Stimulated activated memory B cell treated with anti-CD40 and anti-IgM and Interleukin-4, amounts not matched to agents 10 μg/mL and 1 μg/mL and 100 μg/mL, for 72 hours (primary cell): ENCODE measurements at places on chromosomes 12 and 14.

GRCh38 chr14:54487771-54488170, 1.0 kb downstream of the GMFB start:
- H3K36me3 ChIP-seq = peaks cover 16% of the 10 kb centered on the region
- no peak for ATAC-seq
- H3K27me3 ChIP-seq = no peaks in the 10 kb centered on the region
- H3K4me3 ChIP-seq = peak overlapping the region; percentile 84
- peak overlapping the region; percentile 92 for H3K27ac ChIP-seq

DNA sequence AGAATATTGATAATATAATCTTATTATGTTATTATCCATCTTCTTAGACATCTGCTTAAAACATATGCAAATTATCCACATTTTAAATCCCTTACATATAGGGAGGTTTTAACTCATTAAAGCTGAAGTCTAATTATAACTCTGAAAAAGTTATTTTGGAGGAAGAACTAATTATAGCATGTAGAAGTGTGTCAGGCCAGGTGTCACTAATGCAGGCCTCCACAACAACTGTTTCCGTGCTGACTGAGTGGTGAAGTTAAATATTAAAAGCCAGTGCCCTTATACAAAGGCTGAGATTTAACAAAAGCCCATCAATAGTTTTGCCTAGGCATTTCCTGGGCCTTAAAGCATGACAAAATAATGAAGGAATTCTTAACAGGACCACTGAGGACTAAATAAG, 157.4 kb downstream of the LRRK2 start:
- ATAC-seq = no peak
- H3K4me1 ChIP-seq = no peaks in the 10 kb centered on the region
- H3K27me3 ChIP-seq = peaks cover 6% of the 10 kb centered on the region
- no peak overlapping the region for H3K4me3 ChIP-seq

DNA sequence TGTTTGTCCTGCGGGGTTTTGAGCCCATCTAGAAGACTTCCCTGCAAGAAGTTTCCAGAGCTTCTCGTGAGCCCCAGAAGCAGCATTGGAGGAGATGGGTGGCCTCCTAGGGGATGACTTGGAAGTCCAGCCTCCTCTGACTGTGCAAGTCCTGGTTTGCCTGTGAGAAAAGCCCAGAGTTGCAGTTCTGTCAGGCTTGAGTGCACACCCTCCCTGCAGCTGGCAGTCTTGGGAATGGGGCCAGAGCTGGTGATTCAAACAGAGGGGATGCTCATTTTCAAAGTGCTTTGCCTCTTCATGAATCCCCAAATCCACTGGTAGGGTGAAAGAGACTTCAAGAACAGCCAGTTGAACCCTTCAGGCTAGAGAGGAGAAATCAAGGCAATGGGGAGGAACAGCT, 3.9 kb upstream of the PPP1R1A start:
- no peak overlapping the region for H3K27ac ChIP-seq
- ATAC-seq = no peak
- H3K36me3 ChIP-seq = no peaks in the 10 kb centered on the region
- no peak overlapping the region for H3K4me3 ChIP-seq

GRCh38 chr14:54681811-54682261, 114.9 kb downstream of the SAMD4A start:
- H3K4me1 ChIP-seq = peaks cover 34% of the 10 kb centered on the region
- no peaks in the 10 kb centered on the region for H3K36me3 ChIP-seq
- no peak overlapping the region for H3K4me3 ChIP-seq
- peak overlapping the region; percentile 36 for H3K27ac ChIP-seq

GRCh38 chr14:94689218-94689984, 77.2 kb downstream of the SERPINA3 start:
- H3K4me3 ChIP-seq = no peak overlapping the region
- peaks cover 18% of the 10 kb centered on the region for H3K27me3 ChIP-seq
- H3K36me3 ChIP-seq = no peaks in the 10 kb centered on the region
- ATAC-seq = peak; percentile 37
- H3K4me1 ChIP-seq = no peaks in the 10 kb centered on the region

DNA sequence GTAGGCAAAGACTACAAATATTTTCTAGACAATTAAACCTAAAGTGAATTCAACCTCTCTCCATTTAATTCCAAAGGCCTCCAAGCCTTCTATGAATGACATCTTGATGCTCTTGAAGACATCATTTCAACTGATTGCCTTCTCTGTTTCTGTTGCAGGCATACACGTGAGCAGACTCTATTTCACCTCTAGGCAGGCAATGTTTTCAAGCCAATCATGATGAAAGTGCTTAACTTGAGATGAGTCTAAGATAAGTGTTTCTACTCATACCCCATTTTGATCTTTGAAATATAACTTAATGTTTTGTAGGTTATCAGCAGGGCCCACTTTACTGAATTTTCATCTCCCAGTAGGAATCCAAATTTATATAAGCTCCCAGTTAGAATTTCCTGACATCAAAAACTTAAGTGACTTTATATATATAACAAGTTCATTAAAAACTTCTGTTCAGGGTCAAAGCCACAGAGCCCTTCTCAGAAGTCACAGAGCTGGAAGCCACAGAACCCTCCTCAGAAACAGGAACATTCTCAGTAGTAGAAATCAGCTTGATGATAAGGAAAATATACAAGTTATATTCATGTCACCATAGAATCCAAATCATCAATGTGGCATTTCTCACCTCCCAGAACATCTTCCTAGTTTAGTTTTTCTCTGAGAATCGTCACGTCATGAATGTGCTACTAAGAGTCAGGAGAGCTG, 108.5 kb downstream of the PHLDA1 start:
- H3K4me1 ChIP-seq = no peaks in the 10 kb centered on the region
- H3K27ac ChIP-seq = no peak overlapping the region
- no peak for ATAC-seq

GRCh38 chr12:91651728-91652127, 469.1 kb upstream of the DCN start:
- no peaks in the 10 kb centered on the region for H3K4me1 ChIP-seq
- H3K4me3 ChIP-seq = no peak overlapping the region
- H3K27ac ChIP-seq = no peak overlapping the region
- H3K27me3 ChIP-seq = peaks cover 15% of the 10 kb centered on the region
- no peak for ATAC-seq

DNA sequence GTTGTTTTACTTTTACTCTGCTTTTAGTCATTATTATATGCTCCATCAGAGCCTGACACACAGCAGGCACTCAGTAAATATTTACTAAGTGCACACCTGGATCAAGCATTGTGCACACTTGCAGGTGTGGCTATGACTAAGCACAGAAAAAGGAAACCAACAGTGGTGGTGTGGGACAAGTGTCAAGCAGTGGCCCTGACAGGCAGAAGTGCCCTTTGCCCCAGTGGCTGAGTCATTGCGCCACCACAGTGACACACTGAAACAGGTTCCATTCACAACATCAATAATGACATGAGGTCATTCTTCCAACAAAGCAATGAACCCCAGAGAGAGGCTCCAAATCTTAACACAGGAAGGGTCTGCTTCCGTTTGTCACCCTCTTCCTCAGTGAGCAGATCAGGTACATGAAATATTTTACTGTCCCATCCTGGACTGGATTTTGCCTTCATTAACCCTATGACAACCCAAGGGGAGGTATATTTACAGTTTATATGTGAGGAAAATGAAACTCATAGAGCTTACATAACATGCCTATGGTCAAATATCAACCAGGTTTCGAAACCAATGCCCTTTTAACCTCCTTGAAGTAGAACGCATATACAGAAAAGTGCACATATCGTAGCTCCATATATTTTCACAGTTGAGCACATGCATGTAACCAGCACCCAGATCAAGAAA, 82.6 kb upstream of the GTF2A1 start:
- ATAC-seq = peak; percentile 78
- no peaks in the 10 kb centered on the region for H3K27me3 ChIP-seq
- H3K36me3 ChIP-seq = no peaks in the 10 kb centered on the region
- no peak overlapping the region for H3K27ac ChIP-seq
- no peak overlapping the region for H3K4me3 ChIP-seq
- H3K4me1 ChIP-seq = peaks cover 14% of the 10 kb centered on the region

DNA sequence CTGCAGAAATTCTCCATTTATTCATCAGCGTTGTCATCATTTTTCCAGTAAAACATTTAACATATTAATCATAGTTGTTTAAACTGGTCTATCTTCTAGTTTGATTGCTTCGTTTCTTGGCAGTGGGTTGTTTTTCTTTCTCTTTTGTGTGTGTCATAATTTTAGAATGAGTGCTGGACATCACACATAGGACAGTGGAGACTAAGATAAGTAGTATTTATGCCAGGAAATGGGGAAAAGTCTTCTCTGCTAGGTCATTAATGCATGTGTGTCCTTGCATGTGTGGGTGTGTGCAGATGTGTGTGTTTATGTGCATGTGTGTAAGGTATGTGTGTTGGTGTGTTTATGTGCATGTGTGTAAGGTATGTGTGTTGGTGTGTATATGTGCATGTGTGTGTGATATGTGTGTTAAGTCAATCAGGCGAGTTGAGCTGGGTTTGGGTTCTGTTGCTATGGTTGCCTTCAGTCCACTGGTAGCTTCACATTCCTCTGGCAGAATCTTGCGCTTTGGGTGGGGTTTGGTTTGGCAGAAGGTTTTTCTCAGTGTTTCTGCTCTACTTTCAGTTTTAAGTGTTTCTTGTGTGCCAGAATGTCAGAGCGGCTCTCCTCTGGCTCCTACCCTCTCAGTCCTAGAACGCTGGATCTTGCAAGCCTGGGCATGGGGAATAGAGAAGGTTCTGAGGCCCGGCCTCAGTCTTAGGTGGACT, 7.8 kb upstream of the ADGRD1 start:
- no peak for ATAC-seq
- no peak overlapping the region for H3K27ac ChIP-seq

GRCh38 chr12:130345292-130345691, 7.6 kb downstream of the PIWIL1 start:
- no peak overlapping the region for H3K27ac ChIP-seq
- no peaks in the 10 kb centered on the region for H3K36me3 ChIP-seq
- no peak overlapping the region for H3K4me3 ChIP-seq
- H3K4me1 ChIP-seq = no peaks in the 10 kb centered on the region
- no peak for ATAC-seq

GRCh38 chr14:50822501-50823042, 8.4 kb downstream of the NIN start:
- no peaks in the 10 kb centered on the region for H3K27me3 ChIP-seq
- peaks cover 38% of the 10 kb centered on the region for H3K36me3 ChIP-seq
- peak overlapping the region; percentile 66 for H3K4me3 ChIP-seq
- peak; percentile 85 for ATAC-seq
- H3K4me1 ChIP-seq = peaks cover 85% of the 10 kb centered on the region

DNA sequence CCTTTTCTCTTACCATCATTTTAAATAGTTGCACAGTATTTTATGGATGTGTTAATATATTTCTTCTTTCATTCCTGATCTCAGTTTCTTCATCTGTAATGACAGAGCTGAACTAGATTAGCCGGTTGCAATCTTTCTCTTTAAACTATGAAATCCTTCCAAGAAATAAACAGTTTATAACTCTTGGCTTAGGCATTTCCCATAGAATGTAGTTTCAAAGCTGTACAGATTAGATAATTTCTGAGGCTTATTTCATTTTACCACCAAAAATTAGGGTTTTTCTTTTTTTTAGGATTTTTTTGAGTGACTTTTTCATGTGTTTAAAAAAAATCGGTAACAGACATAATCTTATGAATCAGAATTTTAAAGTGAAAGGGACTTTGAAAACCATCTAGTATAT, 144.0 kb downstream of the RAD51B start:
- H3K27ac ChIP-seq = no peak overlapping the region
- H3K4me1 ChIP-seq = peaks cover 12% of the 10 kb centered on the region
- H3K27me3 ChIP-seq = no peaks in the 10 kb centered on the region

DNA sequence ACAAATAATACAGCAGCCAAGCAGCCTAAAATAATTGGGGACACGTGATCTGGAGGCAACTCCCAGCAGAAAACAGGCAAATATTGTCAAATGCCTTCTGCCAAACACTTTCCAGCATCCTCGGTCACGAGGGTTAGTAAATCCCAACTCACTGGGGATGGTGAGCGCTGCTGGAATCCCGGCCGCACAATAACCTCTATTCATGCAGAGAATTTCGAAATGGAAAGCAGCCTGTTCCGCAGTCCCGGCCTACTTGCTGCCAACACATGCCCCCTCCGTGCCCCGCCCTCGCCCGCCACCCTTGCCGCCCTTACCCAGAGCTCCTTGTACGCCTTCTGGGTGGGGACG, 62.2 kb downstream of the RFX4 start:
- H3K4me3 ChIP-seq = no peak overlapping the region
- H3K27ac ChIP-seq = no peak overlapping the region
- H3K36me3 ChIP-seq = no peaks in the 10 kb centered on the region
- ATAC-seq = no peak
- peaks cover 21% of the 10 kb centered on the region for H3K27me3 ChIP-seq

DNA sequence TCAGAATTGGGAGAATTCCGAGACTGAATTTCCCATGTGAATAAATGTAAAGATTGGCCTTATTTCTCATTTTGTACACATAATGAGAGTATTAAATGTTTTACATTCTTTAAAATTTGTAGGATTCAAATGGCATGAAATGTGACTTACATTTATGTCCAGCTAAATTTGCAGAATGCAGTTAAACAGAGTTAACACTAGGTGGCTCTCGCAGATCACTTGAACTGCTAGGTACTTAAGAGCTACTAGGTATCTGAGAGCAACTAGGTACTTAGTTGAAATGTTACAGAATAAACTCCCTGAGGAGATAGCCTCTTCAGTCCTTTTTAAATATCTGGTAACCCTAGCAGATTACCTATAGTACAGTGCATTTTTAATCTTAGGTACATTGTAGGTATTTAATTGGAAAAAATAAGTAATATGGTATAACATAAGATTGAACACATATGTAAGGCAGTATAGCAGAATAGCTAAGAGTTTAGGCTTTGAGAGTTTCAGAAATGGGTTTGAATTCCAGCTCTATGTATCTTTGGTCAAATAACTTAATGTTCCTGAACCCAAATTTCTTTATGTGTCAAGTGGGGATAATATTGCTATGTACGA, 73.8 kb downstream of the KIAA0586 start:
- H3K27ac ChIP-seq = no peak overlapping the region
- H3K4me1 ChIP-seq = no peaks in the 10 kb centered on the region
- no peaks in the 10 kb centered on the region for H3K27me3 ChIP-seq
- ATAC-seq = no peak

DNA sequence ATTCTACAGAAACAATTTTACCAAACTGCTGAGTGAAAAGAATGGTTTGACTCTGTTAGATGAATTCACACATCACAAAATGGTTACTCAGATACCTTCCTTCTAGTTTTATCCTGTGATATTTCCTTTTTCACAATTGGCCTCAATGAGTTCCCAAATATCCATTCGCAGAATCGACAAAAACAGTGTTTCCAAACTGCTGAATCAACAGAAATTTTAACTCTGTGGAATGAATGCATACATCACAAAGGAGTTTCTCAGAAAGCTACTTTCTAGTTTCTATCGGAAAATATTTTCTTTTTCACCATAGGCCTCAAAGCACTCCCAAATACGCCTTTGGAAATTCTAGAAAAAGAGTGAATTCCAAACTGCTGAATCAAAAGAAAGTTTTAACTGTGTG, 525.0 kb downstream of the ALG10 start:
- H3K27ac ChIP-seq = no peak overlapping the region
- no peaks in the 10 kb centered on the region for H3K36me3 ChIP-seq
- H3K27me3 ChIP-seq = no peaks in the 10 kb centered on the region
- no peak for ATAC-seq
- H3K4me3 ChIP-seq = no peak overlapping the region
- no peaks in the 10 kb centered on the region for H3K4me1 ChIP-seq
